ENCODE measurements at places on chromosomes 16 and 17.

- no peak for DNase-seq
Observed at GRCh38 chr16:78789561-78789960, 690.1 kb downstream of the WWOX start.

- no peak for DNase-seq
Observed at GRCh38 chr17:4436846-4437245, 3.1 kb downstream of the SPNS3 start.

GRCh38 chr16:11666103-11667055 is 1.9 kb upstream of the SNN start:
- DNase-seq, result no peak

DNA sequence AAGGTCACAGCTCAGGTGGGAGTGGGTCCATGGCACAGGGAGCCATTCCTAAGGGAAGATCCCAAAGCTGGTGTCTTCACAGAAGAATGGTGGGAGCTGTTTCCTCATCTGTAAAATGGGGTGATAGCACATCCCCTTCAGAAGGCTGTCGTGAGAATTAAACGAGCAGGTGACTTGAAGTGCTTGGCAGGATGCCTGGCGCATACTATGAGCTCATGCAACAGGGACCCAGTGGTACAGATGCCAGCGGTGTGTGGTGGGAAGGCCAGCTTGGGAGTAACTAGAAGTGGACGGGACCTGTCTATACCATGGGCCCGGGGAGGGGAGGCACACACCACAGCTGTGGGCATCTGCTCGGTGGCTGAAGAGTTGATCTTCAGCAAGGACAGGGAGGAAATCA is 189.3 kb upstream of the TNRC6C start:
- DNase-seq, result no peak

DNA sequence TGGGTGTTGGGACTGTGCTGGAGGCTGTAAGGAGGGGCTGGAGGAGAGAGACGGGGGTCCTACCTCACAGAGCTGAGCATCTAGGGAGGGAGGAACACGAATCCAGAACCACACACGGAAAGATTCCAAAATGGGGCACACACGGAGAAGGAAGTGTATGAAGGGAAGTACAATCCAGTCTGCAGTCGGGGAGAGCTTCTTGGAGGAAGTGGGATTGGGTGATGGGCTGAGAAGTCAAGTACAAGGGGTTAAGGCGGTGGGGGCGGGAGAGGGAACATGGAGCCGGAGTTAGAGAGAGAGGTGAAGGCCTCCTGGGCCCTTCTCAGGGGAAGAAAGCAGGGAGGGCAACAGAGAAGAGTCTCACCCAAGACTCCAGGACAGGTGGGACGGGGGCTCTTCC is 107.5 kb upstream of the CREBBP start:
- DNase-seq, result no peak
